Tibial nerve (tissue), 4 donors: ENCODE measurements at places on chromosomes 11 and 22. TPM values are rescaled to one million over a fixed set of nuclear protein-coding genes. Genes with fewer than 3 reads are reported as not detected.

DNA sequence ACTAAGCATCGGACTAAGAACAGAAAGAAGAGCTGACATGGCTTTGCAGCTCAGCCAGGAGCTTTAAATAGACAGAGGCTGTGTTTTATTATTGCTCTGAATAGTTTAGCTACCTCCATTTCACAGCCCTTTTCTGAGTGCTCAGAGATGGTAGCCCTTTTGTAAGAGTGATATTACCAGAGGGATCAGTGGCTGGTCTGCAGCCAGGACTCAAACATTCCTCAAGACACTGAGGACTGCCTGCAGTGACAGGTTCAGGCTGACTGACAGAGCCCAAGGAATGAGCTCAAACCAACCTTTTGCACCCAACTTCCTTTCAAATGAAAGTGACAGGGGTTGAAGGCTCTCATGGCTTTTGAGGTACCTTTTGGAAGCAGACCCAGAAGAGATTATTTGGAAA, 189.0 kb downstream of the DDX10 start:
- no peak for DNase-seq

DNA sequence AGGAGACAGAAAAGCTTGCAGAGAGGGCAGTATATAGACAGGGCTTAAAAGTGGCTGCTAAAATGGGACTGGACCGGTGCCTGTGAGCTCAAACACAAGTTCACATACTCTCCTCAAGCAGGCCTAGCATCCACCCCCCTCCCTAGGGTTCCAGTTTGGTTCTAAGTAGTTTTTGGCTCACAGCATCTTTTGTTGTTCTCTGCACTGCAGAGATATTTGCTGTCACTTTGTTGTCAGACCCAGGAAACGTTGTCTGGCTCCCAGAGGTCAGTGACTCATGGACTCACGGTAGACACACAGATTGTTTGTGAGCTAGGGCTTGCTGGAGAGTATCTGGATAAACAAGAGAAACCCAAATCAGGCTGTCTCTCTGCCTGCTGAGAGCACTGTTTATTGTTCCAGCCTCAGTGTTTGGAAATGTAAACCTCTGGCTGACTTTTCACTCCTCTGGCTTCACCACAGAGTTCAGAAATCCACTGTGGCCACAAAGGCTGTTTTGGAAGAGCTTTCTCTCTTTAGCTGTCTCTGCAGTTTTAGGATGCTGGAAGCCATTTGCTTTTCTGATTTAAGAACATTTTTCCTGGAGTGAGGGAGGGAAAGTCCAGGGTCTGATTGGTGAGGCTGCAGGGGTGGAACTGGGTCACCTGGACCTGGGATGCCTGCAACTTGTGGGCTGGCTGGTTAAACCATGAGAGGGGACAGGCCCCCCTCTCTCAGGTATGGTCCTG, 303.7 kb upstream of the PLET1 start:
- peak; percentile 14 for DNase-seq

DNA sequence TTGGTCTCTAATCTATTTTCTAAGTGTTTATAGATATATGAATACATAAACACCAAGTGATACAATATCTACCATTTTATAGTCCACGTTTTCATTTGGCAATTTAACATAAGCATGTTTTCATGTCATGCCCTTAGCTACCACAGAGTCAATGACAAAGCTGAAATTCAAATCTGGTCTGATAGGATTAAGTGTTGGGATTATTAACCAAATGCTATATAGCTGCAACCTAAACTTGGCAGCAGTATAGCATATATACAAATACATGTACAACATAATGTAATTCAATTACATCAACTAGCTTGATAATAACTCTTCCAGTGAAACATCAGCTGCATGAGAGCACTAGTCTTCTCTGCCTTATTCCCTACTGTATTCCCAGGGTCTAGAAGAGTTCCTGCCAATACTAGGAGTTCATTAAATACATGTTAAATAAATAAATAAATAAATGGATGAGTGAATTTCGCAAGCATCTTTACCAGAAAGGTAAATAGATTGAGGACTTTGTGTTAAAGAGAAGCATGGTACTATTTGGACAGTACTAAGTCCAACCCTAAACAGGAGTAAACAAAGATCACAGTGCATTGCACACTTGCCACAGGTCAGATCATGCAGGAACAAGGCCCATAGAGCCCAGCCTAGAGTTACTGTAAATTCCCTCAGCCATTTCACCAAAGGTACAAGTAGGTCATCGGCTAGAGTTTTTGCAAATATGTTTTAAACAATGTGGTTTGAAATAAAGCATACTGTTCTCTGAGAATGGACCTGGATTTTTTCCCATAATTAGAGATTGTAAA, 12.8 kb downstream of the SAA4 start:
- no peak for DNase-seq

- no peak for DNase-seq
Observed at GRCh38 chr22:45977551-45978274, 751 bp upstream of the WNT7B start.

DNA sequence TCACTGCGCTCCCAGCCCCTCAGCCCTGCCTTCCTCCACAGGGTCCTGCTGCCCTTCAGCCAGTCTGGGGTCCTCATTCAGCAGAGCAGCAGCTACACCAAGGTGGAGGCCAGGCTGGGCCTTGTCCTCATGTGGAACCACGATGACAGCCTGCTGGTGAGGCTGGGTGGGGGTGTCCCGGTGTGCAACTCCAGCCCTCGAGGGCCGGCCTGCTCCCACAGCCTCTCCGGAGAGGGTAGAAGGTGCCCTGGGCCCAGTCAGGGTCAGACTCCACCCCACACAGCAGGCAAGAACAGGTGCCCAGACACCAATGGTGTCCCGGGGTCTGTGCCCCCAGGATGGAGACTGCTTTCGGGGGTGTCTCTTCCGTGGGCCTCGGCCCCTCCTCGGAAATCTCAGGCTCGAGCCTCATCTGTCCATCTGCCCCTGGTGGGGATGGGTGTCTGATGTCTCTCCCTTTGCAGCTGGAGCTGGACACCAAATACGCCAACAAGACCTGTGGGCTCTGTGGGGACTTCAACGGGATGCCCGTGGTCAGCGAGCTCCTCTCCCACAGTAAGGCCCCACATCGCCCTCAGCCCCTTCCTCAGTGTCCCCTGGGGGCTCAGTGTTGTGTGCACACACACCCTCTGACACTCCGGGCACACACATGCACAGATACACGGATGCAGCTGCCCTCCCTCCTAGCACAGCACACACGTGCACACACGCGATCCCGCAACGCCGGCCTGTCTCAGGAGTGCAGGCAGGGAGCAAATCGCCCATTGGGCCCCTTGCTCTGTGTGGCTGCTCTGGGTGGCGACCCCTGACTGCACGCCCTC, 4.9 kb downstream of the MUC5AC start:
- DNase-seq = no peak

ACRV1 gene
- not detected for total RNA-seq

PARVA gene
- 66.9 TPM for total RNA-seq

DNA sequence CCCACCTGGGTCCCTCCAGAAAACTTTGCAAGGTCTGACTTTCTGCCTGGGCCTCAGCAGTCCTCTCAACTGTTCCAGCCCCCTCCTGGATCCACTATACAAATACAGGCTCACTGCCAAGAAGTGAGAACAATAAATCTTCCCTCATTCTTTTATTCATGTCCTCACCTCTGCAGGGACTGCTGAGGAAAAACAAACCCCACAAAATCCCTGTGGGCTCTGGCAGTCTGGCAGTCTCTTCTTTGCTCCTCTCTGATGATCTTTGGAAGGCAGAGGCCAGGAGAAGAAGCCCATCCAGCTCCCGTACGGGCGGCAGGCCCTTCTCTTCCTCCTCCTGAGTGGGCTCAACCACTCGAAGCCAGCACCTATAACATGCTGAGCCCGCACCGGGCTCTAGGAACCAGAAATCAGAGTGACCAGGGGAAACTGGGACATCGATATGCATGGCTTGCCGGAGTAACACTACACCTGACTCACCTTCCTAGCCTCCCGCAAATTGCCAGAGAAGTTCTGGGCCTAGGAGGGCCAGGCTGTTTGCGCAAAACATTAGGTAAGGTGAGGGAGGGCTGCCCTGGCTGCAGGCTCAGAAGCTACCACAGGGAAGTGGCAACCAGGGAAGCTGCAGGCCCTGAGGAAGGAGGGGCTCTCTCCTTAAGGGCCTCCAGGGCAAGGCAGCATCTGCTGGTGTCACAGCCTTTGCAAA, 24.2 kb downstream of the TMPRSS5 start:
- no peak for DNase-seq

TPBGL gene
- not detected for total RNA-seq

DNA sequence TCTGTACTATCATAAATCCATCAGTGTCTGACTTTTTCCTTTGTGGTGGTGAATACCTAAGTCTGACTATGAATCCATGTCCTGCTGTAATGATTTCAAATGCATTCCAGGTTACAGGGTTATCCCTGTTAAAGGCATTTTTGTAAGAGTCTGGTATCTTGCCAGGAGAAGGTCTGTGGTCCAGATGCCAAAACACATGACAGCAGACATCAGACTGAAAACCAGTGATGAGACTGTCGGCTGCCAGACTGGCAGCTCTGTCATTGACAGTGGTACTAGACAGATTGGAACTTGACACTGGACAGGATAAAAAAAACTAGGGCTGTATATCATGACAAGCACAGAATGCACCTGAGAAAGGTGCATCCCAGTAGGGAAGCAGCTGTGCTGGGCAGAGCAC, 301.8 kb upstream of the FAT3 start:
- no peak for DNase-seq

IGSF9B gene
- total RNA-seq = 2.9 TPM

- no peak for DNase-seq
Observed at GRCh38 chr11:68353118-68353517, 40.7 kb downstream of the LRP5 start.

ARHGAP8 gene
- total RNA-seq = 3.1 TPM

SGSM1 gene
- 0.42 TPM for total RNA-seq

GRCh38 chr11:88404391-88404790, 66.9 kb upstream of the CTSC start:
- DNase-seq = no peak

- no peak for DNase-seq
Observed at GRCh38 chr11:37511425-37511933, 913.4 kb upstream of the RAG2 start.

OR2AG1 gene
- total RNA-seq = not detected

DNA sequence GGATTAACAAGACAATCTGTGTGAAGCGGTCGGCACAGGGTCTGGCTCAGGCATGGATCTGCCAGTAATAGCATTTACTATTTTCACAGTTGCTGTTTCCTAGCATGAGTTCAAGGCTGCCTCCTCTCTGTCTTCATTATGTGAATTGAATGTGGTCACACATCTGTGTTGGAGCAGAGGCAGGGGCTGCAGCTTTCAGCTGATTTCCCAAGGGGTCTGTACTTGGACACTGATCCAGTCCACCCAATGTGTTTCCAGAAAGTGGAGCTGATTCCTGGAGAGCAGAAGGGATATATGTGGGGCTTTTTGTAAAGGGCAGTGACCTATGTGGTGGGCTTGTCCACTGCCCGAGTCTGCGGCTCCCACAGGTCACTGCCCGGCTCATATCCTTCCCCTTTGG, 3.5 kb upstream of the CELSR1 start:
- DNase-seq = no peak

PSMA1 gene
- total RNA-seq = 85.7 TPM

DNA sequence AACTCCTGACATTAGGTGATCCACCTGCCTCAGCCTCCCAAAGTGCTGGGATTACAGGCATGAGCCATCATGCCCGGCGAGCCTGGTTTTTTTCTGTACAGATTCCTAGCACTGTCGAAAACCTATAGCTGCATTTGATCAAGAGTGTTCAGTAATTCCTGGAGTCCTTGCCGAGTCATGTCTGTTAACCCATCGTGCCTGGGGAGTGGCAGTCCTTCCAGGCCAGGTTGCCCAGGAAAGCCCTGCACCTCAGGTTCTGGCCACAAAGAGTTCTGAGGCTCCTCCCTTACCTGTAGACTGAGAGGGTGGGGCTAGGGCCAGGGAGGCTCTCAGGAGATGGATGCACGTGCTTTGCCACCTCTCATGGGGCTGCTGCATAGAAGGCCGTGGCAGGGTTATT, 17.0 kb downstream of the YDJC start:
- no peak for DNase-seq

DNA sequence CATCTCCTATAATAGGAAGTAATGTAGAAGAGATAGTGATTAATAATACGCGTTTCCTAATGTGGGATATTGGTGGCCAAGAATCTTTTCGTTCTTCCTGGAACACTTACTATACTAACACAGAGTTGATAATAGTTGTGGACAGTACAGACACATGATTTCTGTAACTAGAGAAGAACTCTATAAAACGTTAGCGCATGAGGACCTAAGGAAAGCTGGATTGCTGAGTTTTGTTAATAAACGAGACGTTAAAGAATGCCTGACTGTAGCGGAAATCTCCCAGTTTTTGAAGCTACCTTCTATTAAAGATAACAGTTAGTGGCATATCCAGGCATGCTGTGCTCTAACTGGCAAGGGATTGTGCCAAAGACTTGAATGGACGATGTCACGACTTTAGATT, 83.3 kb downstream of the GGT1 start:
- DNase-seq = no peak

IFITM10 gene
- 5.9 TPM for total RNA-seq

GRCh38 chr11:2441171-2441570, 3.1 kb downstream of the TRPM5 start:
- DNase-seq = no peak

GRCh38 chr22:32544953-32545558, 70.4 kb downstream of the FBXO7 start:
- DNase-seq = no peak

GRCh38 chr11:47672283-47672730, 29.9 kb upstream of the MTCH2 start:
- no peak for DNase-seq
